ENCODE measurements at places on chromosomes 4 and X.
A peak's percentile ranks its signal among the peaks of the same experiment; 100 is the strongest.

GRCh38 chr4:140326395-140326993 is 47.0 kb upstream of the SCOC start:
- DNase-seq = peak; percentile 9

- DNase-seq = no peak
Observed at GRCh38 chr4:156169861-156170260, 216.2 kb upstream of the CTSO start.

- DNase-seq = no peak
Observed at GRCh38 chr4:13007802-13008470, 476.2 kb downstream of the RAB28 start.

- DNase-seq = no peak
Observed at GRCh38 chr4:156295676-156296195, 342.1 kb upstream of the CTSO start.

- no peak for DNase-seq
Observed at GRCh38 chr4:176291748-176292147, 22.7 kb upstream of the ASB5 start.

DNA sequence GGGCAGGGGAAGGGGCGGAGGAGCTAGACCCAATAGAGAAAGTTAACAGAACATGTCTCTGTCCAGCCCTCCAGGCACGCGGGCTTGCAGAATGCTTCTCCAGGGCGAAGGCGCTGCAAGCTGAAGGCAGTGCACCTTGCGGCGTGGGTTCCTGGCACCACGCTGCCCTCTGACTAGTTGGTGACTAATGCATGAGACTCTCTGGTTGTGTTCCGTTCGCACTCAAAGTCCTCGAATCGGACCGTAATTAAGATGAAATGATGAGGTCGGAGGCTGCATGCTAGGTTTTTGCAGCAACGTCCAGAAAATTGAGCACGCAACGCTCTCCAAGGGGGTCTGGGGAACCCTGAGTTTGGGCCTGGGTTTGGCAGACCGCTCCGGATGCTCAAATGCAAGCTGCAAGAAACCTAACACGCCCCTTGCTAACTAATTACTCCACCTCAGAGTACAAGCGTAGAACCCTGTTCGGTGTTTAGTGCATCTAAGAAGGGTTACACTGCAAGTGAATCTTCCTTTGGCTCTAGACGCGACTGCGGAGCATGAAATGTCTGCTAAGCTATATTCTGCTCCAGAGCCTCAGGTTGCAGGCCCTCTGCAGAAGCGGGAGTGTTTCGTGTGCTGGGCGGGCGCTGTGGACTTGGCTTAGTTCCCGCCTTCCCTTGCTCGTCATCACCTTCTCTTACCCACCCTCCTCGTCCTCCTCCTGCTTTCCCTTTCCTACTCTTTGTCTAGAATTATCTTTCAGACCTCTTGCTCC is 57.1 kb upstream of the NKAP start:
- DNase-seq = no peak

- DNase-seq = no peak
Observed at GRCh38 chr4:183789657-183790056, 115.5 kb upstream of the STOX2 start.

GRCh38 chr4:181597766-181598165 is 645.4 kb upstream of the TENM3 start:
- no peak for DNase-seq

- no peak for DNase-seq
Observed at GRCh38 chr4:1171311-1172227, 814 bp downstream of the SPON2 start.

- DNase-seq = no peak
Observed at GRCh38 chrX:69543572-69543971, 39.4 kb downstream of the NALF2 start.

GRCh38 chr4:118772081-118772766 is 63.7 kb downstream of the SEC24D start:
- DNase-seq = peak; percentile 44

- DNase-seq = no peak
Observed at GRCh38 chrX:41014776-41015360, 70.4 kb upstream of the USP9X start.

- no peak for DNase-seq
Observed at GRCh38 chr4:5144384-5144783, 93.1 kb downstream of the STK32B start.

- no peak for DNase-seq
Observed at GRCh38 chr4:7024336-7024890, 18.8 kb upstream of the TADA2B start.

- peak; percentile 68 for DNase-seq
Observed at GRCh38 chr4:78644744-78645330, 93.3 kb downstream of the ANXA3 start.

- DNase-seq = no peak
Observed at GRCh38 chr4:156521631-156522030, 450.0 kb downstream of the PDGFC start.

DNA sequence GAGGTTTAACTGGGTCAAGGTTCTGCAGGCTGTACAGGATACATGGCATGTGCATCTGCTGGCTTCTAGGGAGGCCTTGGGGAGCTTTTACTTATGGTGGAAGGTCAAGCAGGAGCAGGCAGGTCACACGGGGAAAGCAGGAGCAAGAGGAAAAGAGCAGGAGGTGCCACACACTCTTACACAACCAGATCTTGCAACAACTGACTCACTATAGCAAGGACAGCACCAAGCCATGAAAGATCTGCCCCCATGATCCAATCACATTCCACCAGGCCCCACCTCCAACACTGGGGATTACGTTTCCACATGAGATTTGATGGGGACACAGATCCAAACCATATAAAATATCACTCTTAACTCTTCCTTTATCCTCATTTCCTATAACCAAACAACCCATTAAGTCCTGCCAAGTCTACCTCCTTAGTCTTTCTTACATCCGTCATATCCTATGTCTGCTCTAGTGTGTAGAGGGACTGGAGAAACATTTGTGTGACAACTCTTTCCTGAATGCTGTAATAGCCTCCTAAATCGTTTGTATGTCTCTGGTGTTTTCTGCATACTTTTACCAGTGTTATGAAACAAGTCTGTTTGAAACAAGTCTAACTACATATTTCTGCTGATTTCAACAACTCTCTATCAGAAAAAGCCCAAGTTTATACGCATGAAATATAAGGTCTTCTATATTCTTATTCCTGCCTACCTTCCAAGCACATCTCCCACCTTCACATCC is 8.3 kb upstream of the RAP2C start:
- DNase-seq = no peak

GRCh38 chr4:139245590-139245989 is 34.4 kb downstream of the MGARP start:
- no peak for DNase-seq

GRCh38 chrX:39757971-39758370 is 339.8 kb downstream of the BCOR start:
- DNase-seq = no peak

- DNase-seq = no peak
Observed at GRCh38 chr4:172802032-172802431, 366.6 kb upstream of the GALNT7 start.

DNA sequence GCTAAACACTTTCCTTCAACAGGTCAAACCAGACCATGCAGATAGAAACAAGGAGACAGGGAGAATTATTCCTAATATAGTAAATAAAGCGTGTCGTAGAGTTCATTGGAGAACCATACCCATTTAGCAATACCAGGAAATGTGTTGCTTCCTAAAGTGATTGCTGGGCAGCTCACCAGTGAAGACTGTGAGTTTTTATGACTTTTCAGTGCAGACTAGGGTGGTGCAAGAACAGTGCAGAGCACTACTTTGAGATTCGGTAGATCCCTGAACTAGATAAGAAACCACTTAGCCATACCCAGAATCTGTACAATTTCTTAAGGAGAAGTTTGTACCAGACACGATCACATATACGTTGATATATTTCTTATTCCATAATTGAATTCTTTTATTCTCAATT is 87.4 kb downstream of the EMCN start:
- no peak for DNase-seq

DNA sequence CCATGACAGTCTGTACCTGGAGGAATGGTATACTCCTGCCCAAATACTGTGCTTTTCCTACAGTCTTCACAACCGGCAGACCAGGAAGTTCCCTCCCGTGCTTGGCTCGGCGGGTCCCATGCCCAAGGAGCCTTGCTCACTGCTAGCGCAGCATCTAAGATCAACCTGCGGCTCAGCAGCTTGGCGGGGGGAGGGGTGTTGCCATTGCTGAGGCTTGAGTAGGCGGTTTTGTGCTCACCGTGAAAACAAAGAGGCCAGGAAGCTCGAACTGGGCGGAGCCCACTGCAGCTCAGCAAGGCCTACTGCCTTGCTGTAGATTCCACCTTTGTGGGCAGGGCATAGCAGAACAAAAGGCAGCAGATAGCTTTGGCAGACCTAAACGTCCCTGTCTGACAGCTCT is 152.7 kb downstream of the TEX11 start:
- no peak for DNase-seq

- no peak for DNase-seq
Observed at GRCh38 chr4:99403380-99404184, 31.6 kb downstream of the ADH7 start.

DNA sequence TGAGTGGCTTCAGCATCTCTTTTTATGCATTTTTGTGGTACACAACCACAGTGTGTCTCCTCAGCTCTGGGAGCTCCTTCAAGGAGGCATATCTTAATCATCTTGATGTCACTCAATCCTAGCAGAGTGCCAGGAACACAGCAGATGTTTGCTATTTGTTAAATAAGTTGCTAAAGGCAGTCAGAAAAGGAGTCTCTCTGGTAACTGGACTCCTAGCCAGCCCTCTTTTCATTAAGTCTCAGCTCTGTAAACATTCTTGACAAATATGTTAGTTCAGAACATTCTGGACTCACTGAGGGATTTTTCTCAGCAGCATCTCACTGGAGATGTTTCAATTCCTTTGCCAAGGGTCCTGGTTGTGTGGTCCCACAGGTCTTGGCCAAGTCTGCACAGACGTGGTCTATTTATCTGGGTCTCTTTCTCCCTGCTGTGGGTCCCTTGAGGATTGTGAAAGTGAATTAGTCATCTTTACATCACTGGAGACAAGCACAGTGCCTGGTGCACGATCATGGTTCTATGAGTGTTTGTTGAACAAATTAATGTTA is 20.3 kb upstream of the FAM9C start:
- peak; percentile 79 for DNase-seq

DNA sequence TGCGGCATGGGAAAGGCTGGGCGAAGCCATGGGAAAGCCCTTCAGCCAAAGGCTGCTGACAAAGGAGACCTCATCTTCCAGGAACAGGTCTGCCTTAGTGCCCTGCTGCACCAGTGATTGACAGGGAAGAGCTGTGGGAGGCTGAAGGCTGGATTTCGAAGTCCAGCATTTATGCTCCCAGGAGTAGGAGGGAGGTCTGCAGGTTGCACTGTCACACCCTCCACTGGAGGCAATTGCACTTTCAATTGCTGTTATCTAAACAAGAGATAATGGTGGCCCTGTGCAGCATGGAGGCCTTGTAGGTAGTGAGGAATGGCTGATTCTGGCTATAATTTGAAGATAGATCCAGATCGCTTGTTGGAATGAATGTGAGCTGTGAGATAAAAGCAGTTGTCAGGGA is 43.7 kb downstream of the FAM114A1 start:
- no peak for DNase-seq

GRCh38 chr4:26141051-26141721 is 179.6 kb upstream of the RBPJ start:
- DNase-seq = no peak

DNA sequence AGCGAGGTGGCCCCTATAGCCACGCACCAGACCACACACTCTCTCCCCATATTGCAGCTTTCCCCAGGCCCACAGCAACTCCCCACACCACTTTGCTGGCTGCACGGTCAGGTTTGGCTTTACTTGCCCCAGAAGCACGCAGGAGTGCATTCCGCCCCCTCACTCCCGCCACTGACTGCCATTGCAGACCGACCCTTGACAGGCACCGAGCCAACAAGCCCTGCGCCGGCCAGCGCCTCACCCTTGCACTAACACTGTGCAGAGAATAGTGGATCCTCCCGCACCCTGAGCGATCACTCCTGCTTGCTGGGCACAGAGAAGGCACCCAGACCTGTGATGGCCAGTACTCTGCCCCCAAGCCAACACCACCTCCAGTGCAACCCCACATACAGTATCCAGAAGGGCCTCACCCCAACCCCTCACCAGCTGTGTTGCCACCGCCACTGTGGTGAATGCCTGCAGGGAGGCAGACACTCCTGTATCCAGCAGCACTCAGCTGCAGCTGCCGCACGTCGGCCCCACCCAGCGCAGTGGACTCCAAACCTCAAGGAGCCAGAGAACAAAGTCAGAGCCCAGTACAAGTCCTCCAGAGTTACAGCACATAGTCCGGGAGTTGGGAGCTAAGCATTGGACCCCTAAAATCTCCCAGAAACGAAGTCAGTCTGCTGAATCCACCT is 28.6 kb upstream of the DIAPH2 start:
- no peak for DNase-seq

GRCh38 chrX:131187206-131187605 is 101.9 kb downstream of the IGSF1 start:
- no peak for DNase-seq

DNA sequence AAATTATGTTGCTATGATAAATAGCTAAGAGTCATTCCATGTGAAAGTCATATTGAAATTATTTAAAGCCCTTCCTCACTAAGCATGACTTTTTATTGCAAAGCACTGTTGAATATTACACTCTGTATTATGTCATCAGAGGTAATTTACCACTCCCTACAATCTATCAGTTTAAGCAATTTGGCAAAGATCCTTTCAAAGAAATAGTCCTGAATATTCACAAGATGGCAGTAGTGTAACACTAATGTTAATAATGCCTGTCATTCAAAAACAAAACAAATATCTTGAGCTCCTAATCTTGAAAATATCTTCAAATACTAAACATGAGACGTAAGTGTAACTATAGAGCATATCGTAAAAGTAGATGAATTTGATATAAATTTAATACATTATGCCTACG is 208.6 kb upstream of the TECRL start:
- peak; percentile 15 for DNase-seq

DNA sequence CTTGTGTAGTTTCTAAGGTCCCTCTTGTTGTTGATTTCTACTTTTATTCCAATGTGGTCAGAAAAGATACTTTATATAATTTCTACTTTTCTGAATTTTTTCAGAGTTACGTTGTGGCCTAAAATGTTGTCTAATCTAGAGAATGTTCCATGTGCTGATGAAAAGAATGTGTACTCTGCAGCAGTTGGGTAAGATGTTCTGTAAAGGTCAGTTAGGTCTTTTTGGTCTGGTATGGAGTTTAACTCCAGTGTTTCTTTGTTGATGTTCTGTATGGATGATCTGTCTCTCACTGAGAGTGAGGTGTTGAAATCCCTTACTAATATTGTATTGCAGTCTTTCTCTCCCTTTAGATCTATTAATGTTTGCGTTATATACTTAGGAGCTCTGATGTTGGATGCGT is 37.0 kb upstream of the GPRIN3 start:
- no peak for DNase-seq

- DNase-seq = no peak
Observed at GRCh38 chr4:41989994-41990364, 351 bp upstream of the SLC30A9 start.
